SHP77 (cell line): ENCODE measurements at places on chromosomes 1 and 21.

DNA sequence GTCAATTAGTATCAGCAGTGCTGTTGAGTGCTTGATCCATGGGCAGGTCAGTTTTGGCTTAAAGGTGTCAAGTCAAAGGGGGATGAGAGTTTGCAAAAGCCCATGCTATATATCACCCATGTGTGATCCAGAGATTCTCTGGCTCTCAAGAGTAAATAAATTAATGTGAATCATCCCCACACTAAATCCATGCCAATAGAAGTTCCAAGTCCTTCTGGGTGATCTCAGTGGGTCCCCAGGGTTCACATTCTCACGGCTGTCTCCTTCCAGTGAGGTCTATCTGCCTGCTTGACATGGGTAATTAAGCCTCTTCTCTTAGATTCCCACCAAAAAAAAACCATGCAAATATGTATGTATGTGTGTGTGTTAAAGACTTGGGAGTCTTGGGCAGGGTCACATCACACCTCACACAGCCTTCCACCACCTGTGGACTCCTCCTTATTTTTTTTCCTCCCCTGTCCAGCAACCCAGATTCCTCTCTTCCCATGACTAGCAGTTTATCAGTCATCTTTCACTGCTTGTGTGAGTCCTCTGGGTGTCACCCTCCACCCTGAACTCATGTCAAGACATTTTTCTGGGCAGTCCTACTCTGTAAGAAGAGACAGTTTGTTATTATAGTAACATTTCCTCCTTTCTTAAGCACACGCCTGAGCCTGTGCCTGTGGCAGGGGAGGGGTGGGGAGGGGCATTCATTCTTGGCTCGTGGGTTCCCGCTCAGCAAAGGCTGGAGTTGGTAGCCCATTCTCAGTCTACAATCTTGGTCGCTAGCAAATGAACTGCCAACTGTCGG, 14.3 kb upstream of the S100A11 start:
- DNase-seq: no peak

DNA sequence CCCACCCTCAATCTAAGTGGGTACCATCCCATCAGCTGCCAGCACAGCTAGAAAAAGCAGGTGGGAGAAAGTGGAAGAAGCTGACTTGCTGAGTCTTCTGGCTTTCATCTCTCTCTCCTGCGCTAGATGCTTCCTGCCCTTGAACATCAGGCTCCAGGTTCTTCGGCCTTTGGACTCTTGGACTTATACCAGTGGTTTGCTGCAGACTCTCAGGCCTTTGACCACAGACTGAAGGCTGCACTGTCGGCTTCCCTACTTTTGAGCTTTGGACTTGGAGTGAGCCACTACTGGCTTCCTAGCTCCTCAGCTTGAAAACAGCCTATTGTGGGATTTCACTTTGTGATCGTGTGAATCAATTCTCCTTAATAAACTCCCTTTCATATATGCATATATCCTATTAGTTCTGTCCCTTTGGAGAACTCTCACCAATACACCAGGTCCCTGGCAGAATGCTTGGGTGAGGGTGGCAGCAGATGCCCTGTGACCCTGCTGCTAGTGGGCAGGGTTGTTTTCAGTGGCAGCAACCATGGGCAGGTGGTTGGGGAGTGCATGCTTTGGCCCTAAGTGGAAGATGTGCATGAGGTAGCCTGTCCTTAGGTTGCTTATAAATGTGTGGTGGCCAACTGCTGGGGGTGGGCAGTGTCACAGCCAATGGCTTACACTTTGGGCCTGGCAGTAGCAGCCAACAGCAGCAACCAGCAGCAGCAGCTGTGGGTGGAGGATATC, 10.8 kb upstream of the ADAM30 start:
- DNase-seq: no peak

DNA sequence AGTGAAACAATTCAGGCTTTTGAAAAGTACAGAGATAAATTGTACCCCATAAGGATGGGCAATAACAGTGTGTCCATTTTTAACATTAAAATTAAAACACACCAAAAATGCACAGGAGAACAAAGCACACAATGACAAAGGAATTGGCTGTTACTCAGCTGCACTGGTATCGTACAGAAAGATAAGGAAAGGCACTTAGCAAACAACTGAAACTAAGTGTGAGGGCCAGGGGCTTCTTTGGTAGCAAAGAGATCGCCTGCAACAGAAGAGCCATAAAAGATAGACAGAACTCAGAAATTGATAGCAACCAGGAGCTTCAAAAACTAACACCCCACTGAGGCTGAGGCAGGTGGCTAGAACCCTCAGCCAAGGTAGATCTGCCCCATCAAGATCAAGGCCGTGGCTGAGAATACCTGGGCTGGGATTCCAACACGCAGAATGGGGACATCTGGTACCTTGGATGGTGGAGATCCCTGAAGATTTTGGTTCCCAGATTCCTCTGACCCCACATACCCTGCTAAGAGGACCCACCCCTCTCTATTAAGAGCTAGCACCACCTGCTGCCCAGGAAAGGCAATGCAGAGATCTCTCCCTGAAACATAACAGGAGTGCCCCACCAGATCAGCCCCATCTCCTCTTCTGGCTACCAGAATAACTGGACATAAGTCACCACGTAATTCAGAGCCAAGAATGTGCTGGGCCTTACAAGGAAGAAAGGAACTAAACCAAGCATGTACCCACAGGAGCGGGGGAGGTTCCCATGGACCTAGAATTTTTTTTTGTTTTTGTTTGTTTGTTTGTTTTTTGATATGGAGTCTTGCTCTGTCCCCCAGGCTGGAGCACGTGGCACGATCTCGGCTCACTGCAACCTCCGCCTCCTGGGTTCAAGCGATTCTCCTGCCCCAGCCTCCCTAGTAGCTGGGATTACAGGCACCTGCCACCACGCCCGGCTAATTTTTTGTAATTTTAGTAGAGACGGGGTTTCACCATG, 16.2 kb downstream of the PLEKHO1 start:
- DNase-seq: peak; percentile 76

DNA sequence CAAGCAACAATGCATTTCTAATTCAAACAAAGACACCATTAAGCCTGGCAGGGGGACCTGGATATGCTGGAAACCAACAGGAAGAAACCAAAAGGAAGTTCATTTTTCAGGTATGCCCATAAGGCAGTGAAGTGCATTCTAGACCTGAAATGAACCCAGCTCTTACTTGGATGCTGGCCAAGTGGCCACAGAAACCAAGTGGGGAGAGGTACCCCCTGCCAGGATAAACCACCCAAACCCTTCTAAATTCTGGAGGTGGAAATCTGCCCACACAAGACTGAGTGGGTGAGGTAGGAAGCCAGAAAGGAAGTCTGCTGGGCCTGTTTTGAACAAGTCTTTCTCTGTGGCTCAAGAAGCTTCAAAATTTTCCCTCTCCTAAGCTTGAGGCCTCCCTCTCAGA, 2.6 kb downstream of the CD5L start:
- DNase-seq: no peak

DNA sequence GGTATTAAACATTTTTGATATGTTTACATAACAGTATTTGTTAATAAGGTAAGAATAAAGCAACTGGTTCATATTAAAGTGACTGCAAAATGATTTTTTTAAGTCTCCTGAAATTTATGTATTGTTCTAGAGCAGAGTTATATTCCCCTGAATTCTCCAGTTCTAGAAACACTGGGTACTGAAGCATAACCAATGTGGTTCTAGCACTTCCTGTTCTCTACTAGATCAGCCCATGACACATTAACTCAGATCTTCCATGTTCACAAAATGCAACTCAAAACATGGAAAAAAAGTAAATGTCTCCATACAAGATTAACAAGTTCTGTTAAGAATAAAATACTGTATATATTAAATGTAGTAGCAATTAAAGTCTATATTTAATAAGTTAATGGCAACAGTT, 3.9 kb downstream of the NEGR1 start:
- no peak for DNase-seq

GRCh38 chr1:9404117-9404914, 111.6 kb downstream of the SPSB1 start:
- DNase-seq: no peak

- DNase-seq: no peak
These were observed 16.7 kb upstream of the PRDM15 start for GRCh38 chr21:41895643-41896493.

DNA sequence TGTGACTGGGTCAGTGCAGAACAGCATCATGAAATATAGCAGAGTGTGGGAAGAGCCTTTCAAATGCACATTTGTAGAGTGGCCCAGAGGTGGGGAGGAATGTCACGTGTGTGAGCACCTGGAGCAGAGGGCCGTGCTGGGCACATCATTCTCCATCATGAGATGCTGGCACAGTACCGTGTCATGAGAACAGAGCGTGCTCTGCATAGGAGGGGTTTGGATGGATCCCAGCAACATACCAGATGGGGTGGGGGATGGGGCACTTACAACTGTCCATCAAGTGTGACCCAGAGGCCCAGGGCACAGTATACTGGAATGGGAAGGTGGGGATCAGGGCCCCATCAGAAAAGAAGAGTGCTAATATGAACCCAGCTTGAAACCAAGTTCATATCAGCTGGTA, 182.0 kb downstream of the LMX1A start:
- no peak for DNase-seq

DNA sequence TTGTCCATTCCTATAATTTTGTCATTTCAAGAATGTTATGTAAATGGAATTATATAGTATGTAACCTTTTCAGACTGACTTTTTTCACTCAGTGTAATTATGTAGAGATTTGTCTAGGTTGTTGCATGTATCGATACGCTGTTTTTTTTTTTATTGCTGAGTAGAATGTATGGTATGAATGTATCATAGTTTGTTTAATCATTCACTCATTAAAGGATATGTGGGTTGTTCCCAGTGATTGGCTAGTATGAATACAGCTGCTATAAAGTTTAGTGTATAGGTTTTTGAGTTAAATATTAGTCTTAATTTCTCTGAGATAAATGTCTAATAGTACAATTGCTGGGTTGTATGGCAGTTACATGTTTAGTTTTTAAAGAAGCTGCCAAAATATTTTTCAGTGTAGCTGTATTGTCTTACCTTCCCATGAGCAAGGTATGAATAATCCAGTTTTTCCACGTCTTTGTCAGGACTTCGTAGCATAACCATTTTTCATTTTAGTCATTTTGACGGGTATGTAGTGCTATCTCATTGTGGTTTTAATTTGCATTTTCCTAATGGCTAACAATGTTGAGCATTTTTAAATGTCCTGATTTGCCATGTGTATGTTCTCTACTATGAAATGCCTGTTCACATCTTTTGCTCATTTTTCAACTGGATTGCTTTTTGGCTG, 22.4 kb downstream of the CASQ2 start:
- no peak for DNase-seq
